ENCODE measurements at places on chromosomes 2 and 18.

GRCh38 chr2:60925994-60926740 lies 44.8 kb downstream of the REL start:
- DNase-seq, result no peak

GRCh38 chr2:231187736-231188505 lies 10.5 kb upstream of the ARMC9 start:
- DNase-seq, result no peak

DNA sequence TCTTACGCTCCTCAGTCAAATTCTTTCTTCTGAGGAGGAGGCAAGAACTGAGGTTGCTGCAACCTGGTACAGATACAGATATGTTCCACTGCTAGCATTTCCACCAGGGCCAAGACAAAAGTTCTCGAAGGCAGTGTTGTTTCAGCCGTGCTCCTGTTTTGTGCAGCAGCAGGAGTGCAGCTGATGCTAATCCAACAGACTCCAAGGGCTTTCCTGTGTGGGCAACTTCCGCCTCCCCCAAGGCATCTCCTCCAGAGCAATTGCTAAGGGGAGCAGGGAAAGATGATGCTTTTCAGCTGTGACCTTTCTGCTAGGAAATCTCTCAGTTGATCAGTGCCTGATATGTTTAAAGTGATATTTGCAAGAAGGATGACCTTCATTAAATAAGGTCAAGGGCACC lies 52.6 kb upstream of the DAPL1 start:
- DNase-seq, result no peak

DNA sequence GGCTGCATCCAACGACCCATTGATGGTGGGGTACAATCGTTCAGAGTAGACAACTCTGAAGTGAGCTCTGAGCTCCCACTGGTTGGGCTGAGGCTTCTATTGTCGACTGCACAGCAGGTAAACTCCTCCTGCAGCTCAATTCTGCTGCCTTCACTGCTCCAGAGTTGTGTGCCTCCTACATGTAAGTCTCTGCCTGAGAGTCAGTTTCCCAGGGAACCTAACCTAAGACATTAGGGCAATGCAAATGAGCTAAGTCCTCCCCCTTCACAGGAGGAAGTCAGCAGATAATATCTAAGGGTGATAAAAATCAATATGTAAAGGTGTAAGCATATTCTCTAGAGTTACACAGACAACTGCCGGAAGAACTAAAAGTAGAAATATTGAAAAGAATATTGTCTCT lies 22.5 kb upstream of the ACYP2 start:
- no peak for DNase-seq

DNA sequence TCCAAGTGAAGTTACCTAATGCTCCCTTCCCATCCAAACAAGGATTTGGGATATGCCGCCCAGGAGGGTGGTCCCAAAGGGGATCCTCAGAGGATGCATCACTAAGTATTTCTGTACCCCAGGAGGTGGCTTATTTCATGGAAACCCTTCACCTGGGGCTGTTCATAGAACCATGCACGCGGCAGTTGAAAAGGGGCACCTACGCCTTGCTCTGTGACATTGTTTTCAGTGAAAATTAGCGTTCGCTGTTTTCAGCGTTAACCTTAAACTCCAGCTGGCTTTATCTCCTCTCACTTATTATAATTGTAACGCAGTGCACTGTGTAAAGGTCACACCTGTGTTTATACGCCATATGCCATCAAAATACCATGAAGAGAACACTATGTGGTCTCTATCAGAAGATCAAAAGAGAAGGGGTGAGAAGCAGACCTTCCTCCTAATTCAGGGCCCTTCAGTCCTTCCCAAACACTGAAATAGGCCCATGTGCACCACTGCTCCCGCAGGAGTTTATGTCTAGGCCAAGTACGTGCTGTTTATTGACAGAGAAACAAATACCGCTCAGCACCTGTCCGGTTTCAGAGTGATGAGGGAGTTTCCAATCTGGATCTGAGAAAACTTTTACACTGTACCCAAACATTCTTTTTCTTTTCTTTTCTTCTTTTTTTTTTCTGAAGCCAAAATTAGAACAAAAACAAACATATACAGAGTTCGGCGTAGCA lies 162.1 kb downstream of the BCL2 start:
- DNase-seq, result no peak

DNA sequence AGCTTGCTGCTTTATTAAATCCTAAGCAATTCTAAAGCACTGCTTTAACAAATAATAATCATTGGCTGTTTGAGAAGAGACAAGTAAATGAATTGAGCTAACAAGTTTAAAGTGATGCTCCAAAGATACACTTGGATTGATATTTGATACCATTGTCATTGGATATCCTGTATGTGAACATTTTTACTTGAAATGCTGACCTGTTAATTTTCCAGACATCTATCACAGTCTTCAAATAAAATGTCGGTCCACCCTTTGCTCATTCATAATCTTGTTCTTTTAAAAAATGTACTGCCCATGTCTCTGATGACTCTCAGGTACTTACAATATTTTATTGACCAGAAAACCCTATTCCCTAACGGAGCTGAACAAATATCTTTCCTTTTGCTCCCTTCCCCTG lies 202.1 kb downstream of the DYSF start:
- no peak for DNase-seq

DNA sequence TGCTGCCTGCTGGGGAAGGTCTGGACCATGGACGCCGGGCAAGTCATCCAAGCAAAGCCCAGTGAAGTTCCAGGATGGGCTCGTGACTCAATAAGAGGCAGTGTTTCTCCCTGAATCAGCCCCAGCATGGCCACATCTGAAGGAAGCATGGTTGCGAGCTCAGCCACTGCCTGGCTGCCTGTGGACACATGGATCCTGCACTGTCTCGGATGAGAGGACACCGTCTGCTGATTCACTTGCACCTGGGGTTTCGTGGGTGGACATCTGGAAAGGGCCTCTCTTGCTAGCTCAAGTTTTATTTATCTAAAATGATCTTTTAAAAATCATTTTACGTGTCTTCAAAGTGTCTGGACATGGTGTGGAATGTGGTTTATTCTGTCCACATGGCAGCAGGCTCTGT lies 224.8 kb upstream of the FN1 start:
- no peak for DNase-seq

DNA sequence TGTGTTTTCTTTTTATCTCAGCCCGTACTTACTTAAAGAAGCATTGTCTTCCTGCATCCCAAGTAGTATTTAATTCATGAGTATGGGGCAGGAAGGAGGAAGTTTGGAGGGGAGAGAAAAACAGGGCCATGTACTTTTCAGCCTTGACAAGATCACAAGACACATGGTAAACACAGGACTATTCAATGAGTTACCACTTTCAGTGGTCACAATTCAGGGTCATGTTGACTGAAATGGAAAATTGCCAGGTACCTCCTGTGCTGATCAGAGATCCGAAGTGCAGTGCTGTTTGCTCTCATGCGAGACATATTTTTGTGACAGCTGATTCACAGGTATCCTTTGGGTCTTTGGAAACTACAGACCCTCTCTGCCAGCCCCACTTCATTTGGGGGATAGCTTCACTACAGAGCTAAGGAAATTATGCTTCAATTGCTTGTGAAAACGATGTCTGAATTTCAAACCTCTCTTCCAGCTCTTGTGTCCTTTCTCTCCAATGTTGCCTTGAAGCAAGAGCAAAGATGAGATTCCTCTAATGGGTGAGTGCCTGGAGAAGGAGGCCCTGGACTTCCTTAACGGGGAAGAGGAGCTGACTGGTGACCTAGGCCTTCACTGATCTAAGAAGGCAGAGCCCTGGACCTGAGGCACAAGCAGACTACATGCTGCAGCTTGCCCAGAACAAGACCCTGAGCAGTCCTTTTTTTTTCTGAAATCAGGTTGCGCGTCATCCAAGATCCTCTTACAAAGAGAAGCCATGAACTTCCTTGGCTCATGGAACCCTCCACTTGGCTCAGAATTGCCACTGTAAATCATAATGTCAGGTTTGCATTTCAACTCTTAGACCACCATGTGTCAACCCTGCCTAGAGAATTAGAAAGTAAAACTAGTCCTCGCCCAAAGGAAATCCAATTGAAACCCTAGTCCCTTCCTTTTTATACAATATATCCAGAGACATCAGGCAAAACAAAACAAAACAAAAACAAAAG lies 44.1 kb downstream of the EVA1A start:
- no peak for DNase-seq

GRCh38 chr2:64626963-64627760 lies 26.6 kb downstream of the SERTAD2 start:
- no peak for DNase-seq

DNA sequence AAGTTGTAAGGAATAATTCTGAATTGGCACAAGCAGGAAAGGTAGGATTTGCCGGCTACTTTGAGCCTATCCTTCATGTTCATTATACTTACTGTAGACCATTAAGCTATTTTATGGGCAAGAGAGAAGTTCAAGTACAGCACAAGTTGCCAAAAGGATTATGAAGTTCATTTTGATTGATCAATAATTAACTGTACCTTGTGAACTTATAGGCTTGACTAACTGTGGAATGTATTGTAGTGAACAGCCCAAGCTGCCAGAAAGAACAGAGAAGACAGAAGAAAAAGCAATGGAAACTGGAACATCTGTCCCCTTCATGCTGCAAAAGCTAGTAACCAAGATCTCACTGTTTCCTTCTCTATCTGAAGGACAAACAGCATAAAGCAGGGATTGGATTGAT lies 810.1 kb upstream of the ZEB2 start:
- no peak for DNase-seq

DNA sequence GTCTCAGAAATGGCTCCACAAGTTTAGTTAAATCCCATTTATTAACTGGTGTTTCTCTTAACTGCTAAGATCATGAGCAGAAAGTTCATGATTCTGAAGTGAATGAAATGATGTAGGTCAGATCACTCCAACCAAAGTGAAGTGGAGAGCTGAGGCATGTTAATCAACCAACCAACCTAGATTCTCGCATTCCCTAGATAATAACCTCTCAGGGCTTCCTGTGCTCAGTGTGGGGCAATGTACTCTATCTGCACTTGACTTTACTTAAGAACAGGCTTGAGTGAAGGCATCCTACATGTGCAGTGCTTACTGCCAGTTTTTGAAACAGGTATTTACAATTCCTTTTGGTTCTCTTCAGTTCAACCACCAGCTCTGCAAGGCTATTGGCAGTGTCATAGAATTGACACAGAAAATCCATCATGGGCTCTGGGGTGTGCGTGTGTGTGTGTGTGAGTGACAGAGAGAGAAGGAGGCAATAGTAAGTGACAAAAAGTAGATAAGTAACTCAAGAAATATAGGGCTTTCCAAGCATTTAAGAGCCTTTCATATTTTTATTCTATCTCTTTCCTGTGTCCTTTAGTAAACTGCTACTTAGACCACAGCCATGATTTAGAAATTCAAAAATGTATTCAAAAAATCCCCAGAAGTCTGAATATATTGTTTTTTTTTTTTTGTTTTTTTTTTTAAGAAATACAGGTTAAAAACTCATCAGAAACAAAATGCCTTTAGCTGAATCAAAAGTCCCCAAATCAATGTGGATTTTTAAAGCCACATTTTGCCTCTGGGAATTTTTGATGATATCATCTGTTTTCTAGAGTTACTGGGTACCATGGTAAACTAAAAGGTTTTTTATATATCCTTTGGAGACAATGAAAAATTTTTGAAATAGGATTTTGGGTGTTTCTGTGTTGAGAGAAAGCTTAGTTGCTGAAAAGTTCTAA lies 28.6 kb downstream of the DOCK10 start:
- DNase-seq, result no peak
